ENCODE measurements at places on chromosomes 3 and 15.

- peak; percentile 62 for DNase-seq
These were observed 34.8 kb upstream of the RASA2 start for GRCh38 chr3:141452045-141452444.

GRCh38 chr3:190026154-190026553 lies 94.5 kb downstream of the P3H2 start:
- DNase-seq: no peak

DNA sequence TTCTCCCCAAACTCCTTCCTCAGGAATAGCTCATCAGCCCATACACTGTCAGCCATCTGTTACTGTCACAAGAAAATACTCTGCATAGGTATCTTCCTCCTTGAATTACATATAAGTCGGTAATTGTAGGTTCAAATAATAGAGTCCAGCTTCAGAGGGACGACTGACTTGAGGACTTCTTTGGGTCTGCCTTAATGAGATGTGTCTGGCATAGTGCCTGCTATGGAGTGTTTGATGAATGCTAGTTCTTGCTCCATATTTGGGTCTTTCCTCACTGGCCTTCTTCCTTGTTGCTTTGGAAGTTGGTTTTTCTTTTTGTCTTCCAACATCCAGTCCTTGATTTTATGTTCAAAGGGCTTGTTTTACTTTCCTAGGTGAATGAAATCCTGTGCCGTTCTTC lies 66.4 kb upstream of the ACKR4 start:
- DNase-seq: no peak

DNA sequence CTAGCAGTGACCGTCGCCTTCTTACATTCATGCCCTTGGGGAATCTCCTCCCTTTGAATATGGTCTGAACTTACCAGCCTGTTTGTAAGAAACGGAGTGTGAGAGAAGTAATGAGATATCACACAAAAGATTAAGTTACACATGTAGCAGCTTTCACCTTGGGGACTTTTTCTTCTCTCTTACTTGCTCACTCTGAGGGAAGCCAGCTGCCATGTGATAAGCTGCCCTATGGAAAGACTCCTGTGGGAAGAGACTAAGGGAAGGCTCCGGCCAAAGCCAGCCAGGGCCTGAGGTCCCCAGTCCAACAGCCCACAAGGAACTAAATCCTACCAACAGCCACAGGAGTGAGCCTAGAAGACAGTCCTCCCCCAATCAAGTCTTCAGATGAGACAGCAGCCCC lies 190.4 kb upstream of the TSC22D2 start:
- no peak for DNase-seq

DNA sequence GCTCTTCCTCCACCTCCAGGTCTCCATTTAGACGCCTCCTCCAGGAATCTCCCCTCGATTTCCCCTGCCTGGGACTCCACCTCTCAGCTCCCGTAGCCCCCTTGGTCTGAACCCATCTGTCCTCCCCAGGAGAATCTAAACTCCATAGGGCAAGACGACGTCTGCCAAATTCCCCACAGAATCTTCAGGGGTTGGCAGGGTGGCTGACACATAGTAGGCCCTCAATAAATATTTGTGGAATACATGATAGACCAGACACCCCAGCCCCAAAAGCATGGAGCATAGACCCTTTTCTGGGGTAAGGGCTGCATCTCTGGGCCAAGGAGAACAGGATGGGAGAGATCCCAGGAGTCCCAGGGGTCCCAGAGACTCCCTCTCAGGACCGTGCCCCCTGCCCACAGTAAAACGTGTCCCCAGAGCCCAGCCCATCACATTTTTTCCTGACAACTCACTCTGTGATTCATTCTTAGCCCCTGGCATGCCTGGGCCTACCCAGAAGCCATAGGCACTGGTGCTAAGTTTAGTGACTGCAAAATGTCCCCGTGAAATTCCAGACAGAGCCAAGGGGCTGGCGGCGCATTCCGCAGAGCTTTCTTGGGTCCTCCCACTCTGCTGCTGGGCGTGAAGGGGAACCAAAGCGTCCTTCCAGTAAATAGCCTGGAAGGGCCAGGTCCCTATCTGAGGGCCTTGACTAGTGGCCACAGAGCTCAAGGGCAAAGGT lies 78.0 kb upstream of the SLC6A6 start:
- no peak for DNase-seq

- no peak for DNase-seq
These were observed 71.2 kb upstream of the ST3GAL6 start for GRCh38 chr3:98691897-98692296.

DNA sequence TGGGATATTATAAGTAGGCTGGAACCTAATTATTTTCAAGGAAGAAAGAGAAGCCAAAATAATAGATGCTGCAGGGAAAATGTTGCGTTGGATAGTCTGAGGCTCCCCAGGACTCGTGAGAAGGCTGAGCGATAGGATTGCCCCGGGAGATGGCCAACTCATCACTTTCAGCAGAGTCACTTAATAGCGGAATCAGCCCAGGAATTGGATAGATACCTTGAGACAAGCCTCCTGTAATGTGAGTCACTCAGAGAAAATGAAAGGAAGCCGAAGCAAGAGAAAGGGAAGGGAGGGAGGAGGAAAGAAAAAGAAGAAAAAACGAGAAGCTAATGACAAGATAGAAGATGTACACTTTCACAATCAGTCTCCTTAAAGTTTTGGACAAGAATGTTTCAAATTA lies 94.3 kb downstream of the SQOR start:
- DNase-seq: no peak

GRCh38 chr3:69613286-69613685 lies 126.0 kb upstream of the MITF start:
- no peak for DNase-seq

- DNase-seq: no peak
These were observed 18.9 kb upstream of the ST3GAL6 start for GRCh38 chr3:98744283-98744682.

GRCh38 chr3:170470063-170471016 lies 51.7 kb downstream of the CLDN11 start:
- DNase-seq: peak; percentile 63

GRCh38 chr3:16496408-16497222 lies 16.9 kb downstream of the RFTN1 start:
- no peak for DNase-seq

- no peak for DNase-seq
These were observed 405.1 kb downstream of the TUSC7 start for GRCh38 chr3:117114517-117115265.

GRCh38 chr15:98529205-98530145 lies 118.9 kb upstream of the IGF1R start:
- DNase-seq: no peak

DNA sequence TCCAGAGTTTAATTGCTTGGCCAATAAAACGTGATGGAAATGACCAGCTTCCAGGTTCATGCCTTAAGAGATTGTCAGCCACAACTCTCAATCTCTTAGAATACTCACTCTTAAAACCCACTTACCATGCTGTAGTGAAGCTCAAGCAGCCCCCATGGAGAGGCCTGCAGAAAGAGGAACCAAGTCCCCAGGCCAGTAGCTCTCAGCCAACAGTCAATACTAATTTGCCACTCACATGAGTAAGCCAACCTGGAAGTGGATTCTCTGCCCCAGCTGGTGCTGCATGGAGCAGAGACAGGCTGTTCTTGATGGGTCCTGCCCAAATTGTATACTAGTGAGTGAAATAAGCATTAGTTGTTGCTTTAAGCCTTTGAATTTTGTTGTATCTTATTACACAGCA lies 155.9 kb downstream of the OXSM start:
- no peak for DNase-seq

GRCh38 chr3:19399356-19399755 lies 251.0 kb downstream of the KCNH8 start:
- no peak for DNase-seq

DNA sequence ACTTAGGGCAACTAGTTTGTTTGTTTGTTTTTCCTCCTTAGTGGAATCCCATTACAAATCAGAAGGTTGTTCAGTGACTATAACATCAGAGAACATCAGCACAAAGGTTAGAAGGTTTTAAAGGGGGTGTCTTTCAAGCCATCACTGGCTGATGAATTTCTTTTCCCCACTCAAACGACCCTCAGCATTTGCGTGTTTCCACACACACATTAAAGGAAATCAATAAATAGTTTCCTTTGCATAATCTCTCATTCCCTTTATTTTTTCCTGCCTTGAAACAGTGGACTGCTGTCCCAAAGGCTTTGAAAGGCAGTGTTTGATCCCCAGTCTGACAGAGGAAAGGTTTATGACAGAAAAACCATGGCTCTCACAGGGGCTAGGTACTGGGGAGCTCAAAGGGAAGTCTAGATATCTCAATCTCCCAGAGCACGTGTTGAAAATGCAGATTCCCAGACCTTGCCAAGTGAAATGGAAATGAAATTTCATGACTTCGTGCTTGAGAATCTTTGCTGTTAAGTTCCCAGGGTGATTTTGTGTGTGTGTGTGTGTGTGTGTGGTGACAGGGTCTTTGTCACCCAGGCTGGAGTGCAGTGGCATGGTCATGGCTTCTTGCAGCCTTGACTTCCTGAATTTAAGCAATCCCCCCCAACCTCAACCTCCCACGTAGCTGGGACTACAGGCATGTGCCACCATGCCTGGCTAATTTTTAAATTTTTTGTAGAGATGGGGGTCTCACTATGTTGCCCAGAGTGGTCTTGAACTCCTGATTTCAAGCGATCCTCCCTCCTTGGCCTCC lies 2.2 kb upstream of the INTS14 start:
- no peak for DNase-seq

GRCh38 chr3:188299068-188299467 lies 145.1 kb downstream of the LPP start:
- no peak for DNase-seq

GRCh38 chr15:52018244-52018643 lies 775 bp upstream of the MAPK6 start:
- no peak for DNase-seq

DNA sequence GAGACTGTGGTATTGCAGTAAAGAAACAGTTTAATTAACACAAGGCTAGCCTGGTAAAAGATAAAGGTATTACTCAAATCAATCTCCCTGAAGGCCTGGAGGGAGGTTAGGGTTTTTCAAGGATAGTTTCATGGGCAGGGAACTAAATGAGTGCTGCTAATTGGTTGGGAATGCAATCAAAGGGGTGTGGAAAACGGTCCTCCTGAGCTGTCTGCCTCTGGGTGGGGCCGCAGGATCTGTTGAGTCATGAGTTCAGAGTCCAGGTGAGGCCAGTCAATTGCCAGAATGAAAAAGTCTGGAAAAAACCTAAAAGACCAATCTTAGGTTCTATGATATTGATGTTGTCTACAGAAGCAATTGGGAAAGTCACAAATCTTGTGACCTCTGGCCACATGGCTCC lies 293.2 kb downstream of the MCTP2 start:
- DNase-seq: no peak

- DNase-seq: peak; percentile 11
These were observed 1.5 kb downstream of the MYL3 start for GRCh38 chr3:46861605-46862368.
